ENCODE measurements at places on chromosomes 11 and 22.
A peak's percentile ranks its signal among the peaks of the same experiment; 100 is the strongest.

GRCh38 chr11:65811764-65812475, 21.8 kb upstream of the SNX32 start:
- DNase-seq: no peak

- no peak for DNase-seq
Measured at GRCh38 chr11:121683791-121684190, 231.0 kb upstream of the SORL1-AS1 start.

- no peak for DNase-seq
Measured at GRCh38 chr11:67571443-67571842, 12.2 kb upstream of the GSTP1 start.

DNA sequence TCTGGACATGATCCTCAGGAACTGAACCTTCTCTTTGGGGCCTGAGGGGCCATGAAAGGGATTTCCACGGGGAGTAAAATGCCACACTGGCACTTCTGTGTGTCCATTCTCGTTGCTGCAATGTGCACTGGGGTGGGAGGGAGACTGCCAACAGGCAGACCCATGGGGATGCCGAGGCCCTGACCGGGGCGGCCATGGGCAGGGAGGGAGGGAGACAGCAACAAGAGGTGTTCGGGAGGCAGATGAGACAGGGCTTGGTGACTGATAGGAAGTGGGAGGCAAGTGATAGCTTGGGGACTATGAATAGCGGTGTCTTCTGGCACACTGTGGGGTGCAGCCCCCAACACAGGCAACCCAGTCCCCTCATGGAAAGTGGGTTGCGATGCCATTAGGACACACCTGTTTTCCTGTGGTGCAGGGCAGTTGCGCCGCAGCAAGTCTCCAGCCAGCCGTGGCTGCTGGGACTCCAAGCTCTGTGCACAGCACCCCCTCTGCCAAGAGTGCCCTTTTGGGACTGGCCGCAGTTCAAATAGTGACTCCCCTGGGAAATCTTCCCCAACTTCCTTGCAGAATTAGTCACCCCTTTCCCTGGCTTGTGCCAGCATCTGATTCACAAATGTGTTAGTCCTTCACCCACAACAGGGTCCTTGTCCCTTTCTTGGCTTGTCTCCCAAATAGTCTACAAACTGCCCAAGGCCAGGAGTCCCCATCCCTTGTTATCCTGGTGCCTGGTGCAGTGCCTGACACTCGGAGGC, 88.8 kb downstream of the CHST1 start:
- no peak for DNase-seq

DNA sequence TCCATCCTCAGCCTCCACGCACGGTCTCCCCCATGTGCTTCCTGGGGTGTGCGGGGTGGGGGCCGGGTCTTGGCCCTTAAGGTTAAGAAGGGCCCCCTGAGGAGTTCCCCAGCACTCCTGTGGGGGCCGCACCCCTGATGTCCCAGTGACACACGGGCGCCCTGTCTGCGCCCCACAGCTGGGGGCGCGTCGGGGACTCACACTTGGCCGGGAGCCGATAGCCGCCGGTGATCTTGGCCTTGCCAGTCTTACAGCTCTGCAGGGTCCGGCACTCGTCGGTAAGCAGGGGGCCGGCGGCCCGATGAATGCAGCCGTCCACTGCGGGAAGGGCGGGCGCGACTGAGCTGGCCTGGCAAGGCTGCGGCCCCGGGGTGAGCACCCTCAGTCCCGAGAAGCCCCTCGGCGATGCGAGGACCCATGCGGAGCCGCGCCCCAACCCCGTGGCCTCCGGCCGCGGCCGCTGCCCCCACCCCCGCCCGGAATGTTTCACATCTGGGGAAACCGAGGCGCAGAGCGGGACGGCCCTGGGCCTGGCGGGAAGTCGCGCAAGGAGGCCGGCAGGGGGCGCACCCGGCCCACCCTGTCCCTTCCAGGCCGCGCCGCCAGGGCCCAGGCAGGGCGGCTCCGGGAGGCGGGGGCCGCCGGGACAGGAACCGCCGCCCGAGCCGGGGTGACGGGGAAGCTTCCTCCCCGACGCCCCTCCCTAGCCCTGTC, 13.9 kb downstream of the OTUB1 start:
- DNase-seq: peak; percentile 41

DNA sequence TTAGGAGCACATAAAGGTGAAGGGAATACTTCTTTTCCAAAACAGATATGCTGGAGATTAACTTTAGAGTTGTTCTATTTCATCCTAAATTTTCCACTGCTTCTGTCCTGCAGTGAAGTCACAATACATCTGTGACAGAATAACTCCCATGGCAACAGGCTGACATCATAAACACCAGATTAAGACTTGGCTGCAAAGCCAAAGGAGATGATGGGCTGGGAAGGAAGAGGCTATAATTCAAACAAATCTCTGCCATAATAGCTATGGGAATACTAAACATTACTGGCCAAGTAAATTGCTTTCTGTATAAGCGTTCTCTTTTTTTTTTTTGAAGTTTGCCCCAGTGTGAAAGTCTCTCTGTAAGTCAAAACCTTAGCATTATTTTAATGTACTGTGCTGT, 107.7 kb downstream of the CADM1 start:
- no peak for DNase-seq

- DNase-seq: no peak
Measured at GRCh38 chr11:96942855-96943254, 553.0 kb downstream of the JRKL start.

DNA sequence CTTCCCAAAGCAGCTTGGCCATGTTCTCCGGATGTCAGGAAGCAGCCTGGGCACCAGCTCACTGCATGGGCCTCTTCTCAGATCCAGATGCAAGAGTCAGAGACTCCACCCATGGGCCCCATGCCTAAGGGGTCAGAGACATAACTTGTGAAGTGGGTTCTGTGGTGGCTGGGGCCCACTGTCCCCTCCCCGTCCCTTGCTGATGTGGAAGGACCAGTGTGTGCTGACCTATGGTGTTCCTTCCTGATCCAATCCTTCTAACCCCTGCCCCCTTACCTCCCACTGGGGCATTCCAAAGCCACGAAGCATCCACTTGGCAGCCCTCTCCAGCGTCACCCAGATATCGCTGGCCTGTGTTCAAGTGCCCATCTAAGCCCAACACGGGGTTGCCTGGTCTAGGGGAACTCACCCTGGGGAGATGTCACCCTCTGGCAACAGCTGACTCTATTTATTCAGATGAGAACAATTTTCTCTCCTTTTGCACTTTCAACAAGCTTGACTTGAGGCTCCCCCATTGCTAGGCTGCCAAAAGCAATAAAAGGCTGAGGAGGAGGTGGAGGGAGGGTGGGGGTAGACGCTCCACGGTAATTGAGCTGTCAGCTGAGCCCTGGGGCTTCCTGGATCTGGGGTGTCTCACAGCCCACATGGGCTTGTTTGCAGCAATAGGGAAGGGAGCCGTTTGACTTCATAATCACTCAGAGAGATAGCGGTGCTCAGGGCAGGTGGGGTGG, 158.5 kb downstream of the ADAMTS15 start:
- no peak for DNase-seq

DNA sequence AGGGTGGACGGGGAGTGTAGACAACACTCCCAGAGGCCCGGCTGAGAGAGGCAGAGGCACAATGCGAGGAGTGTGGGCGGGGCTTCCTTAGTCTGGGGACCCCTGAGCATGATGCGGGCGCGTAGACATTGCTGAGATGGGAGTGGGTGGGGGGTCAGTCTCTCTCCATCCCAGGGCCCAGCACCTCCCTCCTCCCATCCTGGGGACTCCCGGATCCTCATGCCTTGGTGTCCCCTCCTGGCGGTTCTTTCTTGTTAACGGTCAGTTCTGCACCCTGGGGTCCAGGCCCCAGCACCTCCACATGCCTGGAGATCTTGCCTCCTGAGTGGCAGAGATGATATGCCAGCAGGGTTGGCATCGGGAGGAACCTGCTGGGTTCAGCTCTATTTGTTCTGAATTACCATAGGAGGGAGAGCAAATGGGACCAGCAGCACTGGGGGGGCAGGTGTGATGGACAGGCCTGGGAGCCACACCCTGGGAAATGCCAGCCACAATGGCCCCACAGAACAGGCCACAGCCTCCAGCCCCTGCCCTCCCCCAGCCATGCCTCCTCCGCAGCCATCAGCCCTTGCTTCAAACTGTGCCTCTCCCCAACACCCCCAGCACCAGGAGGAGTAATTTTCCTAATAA, 55.7 kb downstream of the RTL6 start:
- no peak for DNase-seq

GRCh38 chr11:44243086-44243485, 66.9 kb downstream of the ALX4 start:
- DNase-seq: no peak

- no peak for DNase-seq
Measured at GRCh38 chr11:47123094-47123493, 53.6 kb downstream of the ARFGAP2 start.

DNA sequence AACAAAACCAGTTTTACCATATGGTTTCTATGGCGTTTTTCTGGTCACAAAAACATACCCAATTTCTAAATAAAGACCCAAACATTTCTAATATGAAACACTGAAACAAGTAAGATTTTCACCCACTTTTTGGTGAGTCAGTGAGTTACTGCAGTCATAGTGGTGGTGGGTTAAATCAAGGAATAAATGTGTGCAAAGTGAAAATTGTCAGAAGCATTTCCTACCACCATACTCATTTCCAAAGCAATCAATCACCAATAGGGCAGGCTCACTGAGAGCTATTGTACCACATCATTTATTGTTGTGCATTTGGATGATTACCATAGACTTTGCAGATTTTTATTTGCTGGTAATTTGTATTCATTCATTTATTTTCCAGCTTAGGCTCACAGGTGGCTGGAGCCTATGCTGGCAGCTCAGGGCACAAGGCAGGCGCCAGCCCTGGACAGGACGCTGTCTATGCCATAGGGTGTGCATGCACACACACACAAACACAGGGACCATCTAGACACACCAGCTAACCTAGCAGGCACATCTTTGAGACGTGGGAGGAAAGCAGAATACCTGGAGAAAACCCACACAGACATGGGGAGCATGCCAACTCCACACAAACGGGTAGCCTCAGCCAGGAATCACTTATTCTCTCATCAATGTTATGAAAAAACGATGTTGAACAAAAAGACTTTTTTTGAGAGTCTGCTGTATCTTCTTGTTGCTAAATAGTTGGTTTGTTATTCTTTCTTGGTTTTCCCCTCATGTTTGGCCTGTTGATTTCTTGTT, 5.1 kb downstream of the FAM118B start:
- DNase-seq: no peak

DNA sequence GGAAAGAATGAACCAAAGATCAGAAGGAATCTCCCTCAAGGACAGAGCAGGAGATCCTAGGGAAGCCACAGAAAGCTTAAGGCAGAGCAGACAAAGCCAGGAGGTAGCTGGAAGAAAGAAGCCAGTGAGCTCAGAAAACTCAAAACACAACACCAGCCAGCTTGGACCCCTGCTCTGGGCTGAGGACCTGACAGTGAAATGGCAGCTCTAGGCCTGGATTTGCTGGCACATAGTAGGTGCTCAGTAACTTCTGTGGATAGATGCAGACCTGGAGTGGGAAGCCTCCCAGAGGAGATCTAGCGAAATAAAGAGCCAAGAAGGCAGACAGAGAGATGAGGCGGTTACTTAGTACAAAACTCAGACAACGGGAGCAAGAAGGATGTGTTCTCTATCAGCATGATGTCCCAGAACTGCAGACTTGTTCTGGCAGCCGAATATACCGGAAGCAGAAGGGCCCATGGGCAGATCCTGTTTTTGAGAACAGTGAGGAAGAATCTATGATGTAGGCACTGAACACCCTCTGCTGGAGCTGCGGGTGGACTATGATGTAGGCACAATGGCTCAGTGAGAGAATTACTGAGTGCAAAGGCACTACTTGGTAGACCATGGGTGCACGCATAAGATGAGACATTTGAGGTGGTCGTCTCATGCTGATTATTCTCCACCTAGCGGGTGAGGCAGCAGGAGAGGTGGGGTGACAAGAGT, 4.8 kb downstream of the ROBO4 start:
- DNase-seq: no peak

- no peak for DNase-seq
Measured at GRCh38 chr11:1639666-1640065, 10.1 kb downstream of the KRTAP5-5 start.

DNA sequence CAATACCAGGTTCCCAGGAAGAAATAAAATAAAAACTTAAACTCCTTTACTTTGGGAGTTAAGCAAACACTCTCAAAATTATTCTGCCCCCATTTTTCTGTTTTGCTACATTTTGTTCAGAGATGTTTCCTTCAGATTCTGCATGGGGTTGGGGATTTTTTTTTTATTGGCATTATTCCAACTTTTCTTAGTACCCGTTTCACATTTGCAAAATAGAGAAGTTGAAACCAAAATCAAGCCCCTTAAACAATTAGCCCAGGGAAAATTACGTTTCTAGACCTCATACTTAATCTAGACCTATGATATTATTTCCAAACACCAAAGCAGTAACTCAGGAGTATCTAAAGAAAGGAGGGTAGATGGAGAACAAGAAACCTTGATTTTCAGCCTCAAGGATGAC, 20.6 kb upstream of the MS4A7 start:
- no peak for DNase-seq

GRCh38 chr22:20021196-20022181, 579 bp downstream of the TANGO2 start:
- no peak for DNase-seq

DNA sequence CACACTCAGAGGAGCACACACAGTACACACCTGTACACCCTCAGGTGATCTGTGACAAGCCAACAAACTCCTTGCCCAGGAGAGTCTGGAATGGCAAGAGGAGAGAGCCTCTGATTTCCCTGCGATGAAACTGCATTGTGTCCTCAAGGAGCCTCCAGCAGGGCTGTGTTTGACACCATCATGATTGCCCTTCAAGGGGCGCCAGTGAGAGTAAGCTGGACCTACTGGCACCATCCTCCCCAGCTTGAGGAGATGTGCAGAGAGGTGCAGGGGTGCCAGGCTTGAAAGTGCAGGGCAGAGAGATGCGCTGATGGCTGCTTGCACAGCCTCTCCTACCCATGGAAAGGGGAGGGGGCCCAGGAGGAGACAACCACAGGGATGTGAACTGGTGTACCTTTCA, 188.8 kb upstream of the CADM1 start:
- no peak for DNase-seq

GRCh38 chr22:37274380-37274862, 7.9 kb upstream of the CYTH4 start:
- DNase-seq: no peak

DNA sequence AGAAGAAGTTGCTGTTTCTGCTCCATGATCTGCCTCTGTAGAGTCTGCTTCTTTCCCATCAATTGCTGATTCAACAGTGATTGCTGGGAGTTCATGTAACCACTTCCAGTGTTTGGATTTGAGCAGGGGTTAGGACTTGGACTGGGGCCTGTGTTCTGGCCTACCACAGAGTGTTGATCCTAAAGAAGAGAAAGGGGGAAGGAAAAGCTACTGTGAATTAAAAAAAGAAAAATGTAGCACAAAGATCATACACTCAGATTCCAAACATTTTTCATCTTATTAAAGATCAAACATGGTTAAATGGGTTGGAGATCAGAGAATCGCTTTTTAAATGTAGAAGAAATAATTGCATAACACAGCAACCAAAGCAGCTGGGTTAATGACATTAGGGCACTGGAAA, 67.6 kb upstream of the MTMR2 start:
- DNase-seq: no peak

GRCh38 chr11:35151683-35152280, 12.8 kb downstream of the CD44 start:
- no peak for DNase-seq

- DNase-seq: no peak
Measured at GRCh38 chr11:8262552-8263108, 1.0 kb downstream of the LMO1 start.
